ENCODE measurements at places on chromosomes 1 and 21.

DNA sequence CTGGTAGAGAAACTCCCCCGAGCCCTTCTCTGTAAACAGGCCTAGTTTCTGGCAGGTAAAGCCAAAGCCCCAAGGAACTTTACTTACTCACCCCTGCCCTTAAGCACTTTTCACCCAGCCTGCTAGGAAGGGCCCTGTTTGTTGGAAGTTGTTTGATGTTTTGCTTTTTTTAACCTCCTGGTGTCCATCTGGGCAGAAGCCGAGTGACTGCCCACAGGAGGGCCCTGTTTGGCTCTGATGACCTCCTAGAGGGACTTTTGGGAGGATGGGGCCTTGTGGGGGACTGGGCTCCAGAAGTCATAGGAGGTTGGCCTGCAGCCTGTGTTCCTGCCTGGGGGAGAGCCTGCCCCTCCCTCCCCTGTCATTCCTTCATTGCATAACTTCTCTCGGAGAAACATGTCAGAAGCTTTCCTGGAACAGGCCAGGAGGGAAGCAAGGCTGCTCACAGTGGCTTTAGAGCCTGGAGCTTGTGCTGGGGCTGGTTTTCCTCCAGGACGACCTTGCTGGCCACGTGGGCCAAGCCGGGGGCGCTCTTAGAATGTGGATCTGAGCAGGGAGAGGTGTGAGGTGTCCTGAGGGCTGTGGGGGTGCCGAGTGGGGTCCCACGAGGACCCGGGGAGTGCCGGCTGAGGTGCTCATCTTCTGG, 33.9 kb downstream of the COQ8A start:
- peak; percentile 76 for DNase-seq

- no peak for DNase-seq
These were observed 85.8 kb upstream of the IPO9 start for GRCh38 chr1:201742955-201743805.

DNA sequence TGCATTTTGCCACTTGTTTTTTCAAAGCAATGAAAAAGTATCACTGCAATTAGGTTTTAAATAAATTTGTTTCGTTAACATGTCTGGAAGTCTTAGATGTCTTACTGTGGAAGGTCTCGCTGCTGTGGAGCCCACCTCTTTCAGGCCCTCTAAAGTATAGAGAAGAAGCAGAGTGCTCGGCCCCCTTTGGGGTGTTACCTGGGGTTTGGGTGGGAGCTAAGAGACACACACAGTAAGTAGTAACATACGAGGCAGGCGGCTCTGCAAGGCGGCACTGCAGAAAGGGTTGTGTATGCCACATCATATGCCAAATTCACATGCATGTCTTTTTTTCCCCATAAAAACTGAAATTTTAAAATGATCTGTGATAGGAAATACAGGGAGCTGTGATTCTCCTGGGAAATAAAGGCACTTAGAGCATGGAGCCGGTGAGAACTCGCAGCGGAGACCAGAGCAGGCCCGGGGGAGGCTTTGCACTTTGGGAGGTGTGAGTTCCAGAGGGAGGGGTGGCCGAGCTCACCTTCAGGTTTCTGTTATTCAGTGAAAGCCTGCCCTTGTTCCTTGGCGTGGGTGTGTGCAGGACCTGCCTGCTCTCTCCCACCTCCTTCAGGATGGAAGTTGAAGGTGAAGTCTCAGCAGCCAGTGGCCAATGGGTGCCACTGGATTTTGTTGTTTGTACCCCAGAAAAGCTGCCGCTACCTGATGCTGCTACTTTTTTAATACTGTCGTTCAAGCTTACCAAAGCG, 35.7 kb upstream of the PWP2 start:
- DNase-seq: no peak

- DNase-seq: no peak
These were observed 21.2 kb upstream of the CHI3L1 start for GRCh38 chr1:203207751-203208150.

DNA sequence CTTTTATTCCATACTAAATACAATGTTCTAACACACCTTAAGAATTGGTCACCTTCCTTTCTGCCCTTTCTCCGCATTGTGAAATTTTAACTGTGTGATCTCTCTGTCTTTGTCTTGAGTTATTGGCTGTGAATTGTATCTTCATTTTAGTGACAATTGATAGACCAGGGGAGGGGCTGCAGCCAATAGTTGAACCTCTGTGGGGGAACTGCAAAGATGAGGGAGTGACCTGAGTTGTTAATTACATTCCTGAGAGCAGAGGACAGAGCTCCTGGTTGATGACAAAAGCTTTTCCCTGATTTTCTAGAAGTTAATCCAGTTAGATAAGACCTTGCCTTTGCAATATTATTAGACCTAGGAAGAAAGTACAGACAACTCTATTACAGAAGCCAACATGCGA, 1535.7 kb downstream of the BRINP3 start:
- no peak for DNase-seq

DNA sequence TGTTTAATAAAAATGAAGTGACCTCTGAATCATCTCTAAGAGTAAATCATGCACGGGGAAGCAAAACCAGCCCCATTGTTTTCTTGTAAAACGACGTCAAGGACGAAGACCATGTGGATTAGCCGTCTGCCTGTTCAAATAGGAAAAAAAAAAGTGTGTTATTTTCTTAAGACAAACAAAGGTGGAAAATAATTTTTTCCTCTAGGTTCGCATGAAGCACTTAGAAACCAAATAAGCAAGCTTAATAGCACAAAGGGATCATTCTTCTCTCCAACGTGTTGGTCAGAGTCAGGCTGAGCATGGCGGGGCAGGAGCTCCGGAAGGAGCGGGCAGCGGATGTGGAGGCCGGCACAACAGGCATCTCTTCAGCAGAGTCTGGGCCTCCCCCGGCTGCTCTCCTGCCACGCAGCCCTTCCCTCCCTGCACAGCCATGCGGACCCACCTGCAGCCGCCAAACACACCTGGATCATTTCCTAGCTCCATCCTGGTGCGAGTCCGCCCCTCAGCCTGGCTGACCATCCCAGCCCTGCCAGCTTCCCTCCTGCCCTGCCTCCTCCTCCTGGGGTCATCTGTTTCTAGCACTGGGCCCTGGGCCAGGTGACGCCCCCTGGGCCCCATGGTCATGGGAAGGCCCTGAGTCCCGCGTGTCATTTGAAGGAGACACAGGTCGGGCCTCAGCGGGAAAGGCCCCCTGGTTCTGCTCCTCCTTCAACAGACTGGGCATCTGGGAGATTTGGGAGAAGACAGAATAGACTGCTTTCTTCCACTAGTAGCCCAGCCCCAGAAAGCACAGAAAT, 40.2 kb downstream of the MX1 start:
- no peak for DNase-seq

DNA sequence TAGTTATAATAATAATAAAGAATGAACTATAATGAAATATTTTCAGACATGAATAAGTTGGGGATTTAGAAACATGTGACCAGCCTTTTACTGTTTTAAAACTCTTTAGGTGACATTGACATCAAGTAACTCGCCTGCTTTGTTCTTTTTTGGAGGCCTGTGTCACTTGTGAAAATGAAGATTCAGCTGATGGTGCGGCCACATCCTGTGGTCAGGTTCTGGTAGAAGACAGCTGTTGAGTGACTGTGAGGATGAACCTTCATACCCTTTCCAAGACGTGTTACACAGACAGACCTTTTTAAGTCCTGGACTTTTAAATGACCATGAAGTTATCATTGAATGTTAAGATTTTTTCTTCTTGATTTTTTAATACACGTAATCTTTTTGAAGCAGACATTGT, 10.3 kb downstream of the UTS2 start:
- DNase-seq: no peak

GRCh38 chr1:78168306-78168705, 122.5 kb downstream of the GIPC2 start:
- no peak for DNase-seq

- DNase-seq: no peak
These were observed 71.9 kb upstream of the PRDX6 start for GRCh38 chr1:173405281-173405680.
